G401 (cell line): ENCODE measurements at places on chromosomes 6 and 20. TPM values are rescaled to one million over a fixed set of nuclear protein-coding genes. Genes with fewer than 3 reads are reported as not detected.

Gene PROKR2
- not detected in 2 replicates for total RNA-seq

Gene TREML1
- not detected in 2 replicates for total RNA-seq

Gene GTSF1L
- total RNA-seq: not detected in 2 replicates

Gene TINAG
- total RNA-seq: not detected in 2 replicates

Gene PPP1R3G
- 0.25 and 0.58 TPM in 2 replicates for total RNA-seq

Gene TOX2
- total RNA-seq: 0.18 TPM in 1 of 2 replicates, not detected in the other
